Stimulated activated CD8-positive, alpha-beta memory T cell treated with anti-CD3 and anti-CD28 coated beads, Interleukin-4, amount 100 ng/mL, for 4 hours (primary cell): ENCODE measurements at places on chromosomes 4 and X.

DNA sequence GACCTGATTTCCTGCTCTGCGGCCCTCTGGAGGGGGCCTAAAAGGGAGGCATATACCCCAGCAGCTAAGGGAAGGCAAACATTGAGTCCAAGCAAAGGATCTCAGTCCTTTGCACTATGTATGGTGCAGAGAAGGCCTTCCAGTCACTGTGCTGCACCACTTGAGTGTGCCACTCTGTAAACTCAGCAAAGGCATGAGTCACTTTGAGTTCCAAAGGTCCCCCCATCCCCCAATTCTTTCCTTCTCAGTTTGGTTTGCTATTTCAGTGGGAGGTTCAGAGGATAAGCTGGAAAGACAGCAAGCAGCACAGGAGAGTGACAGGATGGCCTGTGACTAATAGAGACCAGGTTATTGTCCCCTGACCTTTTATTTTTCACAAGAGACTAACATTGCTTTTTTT lies 131.3 kb downstream of the FHDC1 start:
- DNase-seq: no peak

- DNase-seq: no peak
Measured at GRCh38 chr4:111781611-111782010, 363.6 kb upstream of the FAM241A start.

GRCh38 chrX:29852767-29853166 lies 362.6 kb upstream of the MAGEB2 start:
- no peak for DNase-seq

GRCh38 chr4:171846232-171846631 lies 33.0 kb downstream of the GALNTL6 start:
- DNase-seq: no peak

DNA sequence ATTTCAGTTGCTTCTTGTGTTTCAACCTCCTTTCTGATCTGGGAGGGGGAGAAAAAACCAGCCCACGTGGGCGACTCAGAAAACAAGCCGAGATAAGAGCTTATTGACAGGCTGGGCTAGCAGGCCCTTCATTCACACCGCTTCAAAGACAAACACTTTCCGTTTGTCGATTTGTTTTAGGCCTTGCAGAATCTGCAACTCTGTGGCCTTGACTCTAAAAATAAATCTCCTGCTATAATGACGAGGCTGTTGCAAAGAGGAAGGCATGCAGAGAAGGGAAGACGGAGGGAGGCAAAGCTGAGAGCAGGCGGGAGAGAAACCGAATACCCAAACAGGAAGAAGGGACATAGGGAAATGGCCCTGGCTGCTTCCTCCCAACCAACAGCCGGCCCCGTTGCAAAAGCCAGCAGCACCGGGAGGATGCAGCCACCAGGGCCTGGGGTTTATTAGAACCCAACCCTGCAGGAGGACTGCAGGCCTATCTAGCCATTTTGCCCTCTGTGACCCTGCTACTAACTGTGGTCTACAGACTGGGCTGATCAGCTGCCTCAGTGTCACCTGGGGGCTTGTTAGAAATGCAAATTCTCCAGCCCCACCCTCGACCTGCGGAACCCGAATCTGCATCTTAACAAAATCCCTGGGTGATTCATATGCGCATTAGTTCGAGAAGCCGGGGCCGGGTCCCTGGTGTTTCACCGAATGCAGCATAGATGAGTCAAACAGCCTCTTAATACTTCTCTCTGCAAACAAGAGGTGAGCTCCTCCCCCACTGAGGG lies 325.5 kb downstream of the BCOR start:
- no peak for DNase-seq

GRCh38 chr4:82733636-82734035 lies 65.0 kb downstream of the SCD5 start:
- DNase-seq: no peak

- no peak for DNase-seq
Measured at GRCh38 chr4:7915875-7916242, 23.8 kb downstream of the AFAP1 start.

GRCh38 chr4:151728006-151728405 lies 32.8 kb downstream of the GATB start:
- DNase-seq: no peak

GRCh38 chr4:22942920-22943559 lies 250.3 kb downstream of the GBA3 start:
- no peak for DNase-seq

DNA sequence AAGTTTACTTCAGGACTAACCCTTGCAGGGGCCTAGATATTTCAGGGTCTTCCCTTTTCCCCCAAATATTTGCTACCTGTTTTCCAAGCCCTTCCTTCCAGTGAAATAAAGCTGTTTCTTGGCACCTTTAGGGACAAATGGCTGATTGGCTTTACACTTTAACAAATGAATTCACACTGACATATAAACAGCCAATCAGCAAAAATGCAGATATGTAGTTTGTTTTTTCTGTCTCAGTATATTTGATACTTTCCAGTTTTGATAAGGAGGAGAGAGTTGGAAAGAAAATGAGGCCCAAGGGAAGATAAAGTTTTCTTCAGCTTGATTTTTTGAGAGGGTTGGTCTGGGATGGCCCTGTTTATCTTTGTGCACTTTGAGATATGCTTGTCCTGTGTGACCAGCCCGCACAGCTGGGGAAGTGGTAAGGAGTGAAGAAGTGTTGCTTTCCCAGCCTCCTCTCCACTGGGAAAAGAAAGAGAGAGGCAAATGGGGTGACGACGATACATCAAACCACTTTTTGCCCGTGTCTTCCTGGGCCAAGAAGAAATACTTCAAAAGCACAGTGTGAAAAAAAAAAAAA lies 67.5 kb downstream of the MGST2 start:
- no peak for DNase-seq

- no peak for DNase-seq
Measured at GRCh38 chr4:95232358-95233156, 316.2 kb downstream of the UNC5C start.

DNA sequence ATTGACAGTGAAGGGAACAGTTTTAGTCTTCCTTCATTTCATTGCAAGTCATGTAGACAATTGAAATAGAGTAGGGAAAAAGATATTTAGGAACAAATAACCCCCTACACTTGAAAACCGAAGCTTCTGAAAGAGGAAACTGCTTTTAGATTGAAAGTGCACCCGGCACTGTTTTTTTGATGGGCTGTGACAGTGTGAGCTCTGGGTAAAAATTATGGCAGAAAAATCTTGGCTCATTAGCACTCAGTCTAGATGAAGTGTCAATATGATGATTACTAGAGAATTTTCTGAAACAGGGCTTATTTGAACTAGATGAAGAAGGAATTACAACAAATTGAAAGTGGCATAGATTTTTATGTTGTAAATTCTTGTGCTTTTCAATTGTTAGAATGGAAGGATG lies 1132.4 kb downstream of the RAPGEF2 start:
- no peak for DNase-seq

- DNase-seq: no peak
Measured at GRCh38 chr4:5711479-5712184, 631 bp downstream of the EVC start.

GRCh38 chrX:54540289-54540688 lies 10.3 kb downstream of the GNL3L start:
- no peak for DNase-seq

- no peak for DNase-seq
Measured at GRCh38 chr4:41709844-41710481, 38.6 kb downstream of the PHOX2B start.

- no peak for DNase-seq
Measured at GRCh38 chrX:20397587-20397986, 130.9 kb upstream of the RPS6KA3 start.

- no peak for DNase-seq
Measured at GRCh38 chrX:148363471-148364235, 136.8 kb upstream of the AFF2 start.

- DNase-seq: no peak
Measured at GRCh38 chr4:182367153-182367552, 124.0 kb downstream of the TENM3 start.

- no peak for DNase-seq
Measured at GRCh38 chrX:123170546-123170945, 13.5 kb upstream of the GRIA3 start.

DNA sequence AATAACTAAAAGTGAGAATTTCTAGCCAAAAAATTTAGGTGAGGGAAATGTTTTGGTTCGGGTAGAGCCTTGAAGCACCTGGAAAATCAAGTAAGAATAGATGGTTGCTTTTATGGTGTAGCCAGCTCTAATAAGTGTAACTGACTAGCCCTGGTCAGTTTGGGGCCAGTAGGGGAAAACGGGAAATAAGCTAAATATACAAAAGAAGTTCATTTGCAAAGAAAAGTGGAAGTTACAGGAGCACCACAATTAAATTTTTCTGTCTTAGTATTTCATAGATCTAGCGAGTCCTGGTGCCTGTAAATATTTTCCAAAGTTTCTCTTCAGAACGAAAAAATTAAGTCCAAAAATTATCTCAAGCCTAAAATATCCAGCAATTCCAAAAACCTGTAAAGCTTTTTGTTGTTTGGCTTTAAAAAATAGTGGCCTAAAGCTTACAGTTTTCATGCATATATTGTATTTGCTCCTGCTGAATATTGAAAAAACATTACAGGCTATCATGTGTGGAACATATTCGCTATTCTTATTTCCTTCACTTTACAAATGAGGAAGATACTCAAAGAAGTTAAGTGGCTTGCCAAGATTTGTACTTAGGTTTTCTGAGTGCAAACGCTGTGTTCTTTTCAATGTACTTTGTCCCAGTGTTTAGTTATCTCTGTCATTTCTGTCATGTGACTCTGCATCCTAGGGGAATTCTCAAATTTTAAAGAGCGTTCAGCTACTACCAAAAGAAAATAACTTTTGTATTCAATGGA lies 7.3 kb upstream of the PTPN13 start:
- no peak for DNase-seq

DNA sequence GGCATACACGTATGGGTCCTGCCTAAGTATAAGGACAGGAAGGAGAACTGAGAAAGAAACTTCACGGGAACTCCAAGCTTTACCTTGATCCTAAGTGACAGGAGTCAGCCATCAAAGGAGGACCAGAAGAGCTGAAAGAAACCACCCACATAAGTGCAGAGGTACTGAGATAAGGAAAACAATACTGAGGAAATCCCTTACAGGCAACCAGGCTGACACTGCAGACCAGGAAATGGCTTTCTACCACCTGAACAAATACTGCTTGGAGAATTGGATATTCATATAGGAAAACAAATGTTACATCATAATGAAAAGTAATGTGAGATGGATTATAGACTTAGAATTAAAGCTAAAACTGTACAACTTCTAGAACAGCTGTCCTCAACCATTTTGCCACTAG lies 127.0 kb downstream of the IL15 start:
- DNase-seq: no peak
